ENCODE measurements at places on chromosomes 5 and 9. TPM values are rescaled to one million over a fixed set of nuclear protein-coding genes. Genes with fewer than 3 reads are reported as not detected.

GRCh38 chr5:126659805-126660482 lies 59.2 kb downstream of the PHAX start:
- no peak for DNase-seq

The CHSY3 gene
- polyA plus RNA-seq = 2.0 TPM

- no peak for DNase-seq
Measured at GRCh38 chr5:7772141-7772540, 78.8 kb downstream of the CFAP90 start.

- no peak for DNase-seq
Measured at GRCh38 chr9:129567329-129567728, 53.6 kb downstream of the C9orf50 start.

The RGS7BP gene
- polyA plus RNA-seq = 0.47 TPM
